Breast epithelium (tissue), 4 donors: ENCODE measurements at places on chromosomes 3 and 15. TPM values are rescaled to one million over a fixed set of nuclear protein-coding genes. Genes with fewer than 3 reads are reported as not detected.

GRCh38 chr3:59106085-59106648, 56.3 kb upstream of the CFAP20DC start:
- no peak for DNase-seq

Gene CRYBG3
- total RNA-seq: 25.5 TPM

Gene SSUH2
- not detected for total RNA-seq

Gene BCHE
- 0.33 TPM for total RNA-seq

- DNase-seq: no peak
These were observed 175.1 kb upstream of the ATP11B start for GRCh38 chr3:182618085-182618732.
